NK-92 treated with Interleukin-12 subunit alpha and Interleukin-12 subunit beta, amount 100 ng/mL, for 24 hours (cell line): ENCODE measurements at places on chromosomes 11 and 22.

GRCh38 chr11:72975778-72976521 is 161.7 kb downstream of the ATG16L2 start:
- DNase-seq, result no peak

DNA sequence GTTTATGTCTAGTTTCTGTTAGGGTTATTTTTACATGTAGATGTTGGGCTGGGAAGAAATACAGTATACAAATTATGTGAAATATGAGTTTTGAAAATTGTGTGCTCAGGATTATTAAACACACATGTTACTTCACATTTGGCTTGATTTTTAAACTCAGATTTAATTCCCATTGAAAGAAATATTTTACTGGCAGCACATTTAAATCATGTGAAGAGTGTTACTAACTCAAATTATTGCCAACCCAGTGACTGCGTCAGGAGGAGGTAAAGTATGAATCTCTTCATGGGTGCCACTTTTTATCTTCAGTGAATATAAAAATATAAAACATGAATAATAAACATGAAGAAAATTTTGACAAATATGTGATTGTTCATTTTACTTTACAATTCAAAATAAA is 457.5 kb upstream of the CCDC179 start:
- DNase-seq, result no peak

DNA sequence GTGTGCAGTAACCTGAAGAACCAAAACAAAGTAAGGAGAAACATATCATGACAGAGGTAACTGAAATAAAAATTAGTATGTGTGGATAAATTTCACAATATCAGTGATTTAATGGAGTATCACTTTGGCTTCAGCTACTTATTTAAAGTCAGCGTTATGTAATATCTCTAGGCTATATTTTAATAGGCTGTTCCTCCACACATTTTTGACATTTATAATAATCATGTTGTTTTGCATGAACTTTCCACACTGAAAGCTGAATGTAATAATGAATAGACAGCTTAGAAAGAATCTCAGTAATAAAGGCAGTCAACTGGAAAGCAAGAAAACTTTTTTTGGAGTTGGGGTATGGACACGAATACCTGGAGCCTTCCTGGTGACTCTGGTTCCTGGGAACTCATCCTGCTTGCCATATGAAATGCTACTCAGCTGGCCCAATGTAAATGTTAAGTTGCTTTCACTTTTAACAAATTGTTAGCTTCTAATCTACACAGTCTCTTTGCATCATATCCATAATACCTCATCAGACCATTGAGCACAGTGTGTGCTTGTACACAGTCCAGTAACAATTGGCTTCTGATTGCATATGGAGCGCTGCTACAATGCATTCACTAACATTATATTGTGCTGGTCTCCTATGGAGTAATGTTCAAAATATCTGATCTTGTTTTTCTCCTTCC is 257.7 kb downstream of the SOX6 start:
- no peak for DNase-seq

DNA sequence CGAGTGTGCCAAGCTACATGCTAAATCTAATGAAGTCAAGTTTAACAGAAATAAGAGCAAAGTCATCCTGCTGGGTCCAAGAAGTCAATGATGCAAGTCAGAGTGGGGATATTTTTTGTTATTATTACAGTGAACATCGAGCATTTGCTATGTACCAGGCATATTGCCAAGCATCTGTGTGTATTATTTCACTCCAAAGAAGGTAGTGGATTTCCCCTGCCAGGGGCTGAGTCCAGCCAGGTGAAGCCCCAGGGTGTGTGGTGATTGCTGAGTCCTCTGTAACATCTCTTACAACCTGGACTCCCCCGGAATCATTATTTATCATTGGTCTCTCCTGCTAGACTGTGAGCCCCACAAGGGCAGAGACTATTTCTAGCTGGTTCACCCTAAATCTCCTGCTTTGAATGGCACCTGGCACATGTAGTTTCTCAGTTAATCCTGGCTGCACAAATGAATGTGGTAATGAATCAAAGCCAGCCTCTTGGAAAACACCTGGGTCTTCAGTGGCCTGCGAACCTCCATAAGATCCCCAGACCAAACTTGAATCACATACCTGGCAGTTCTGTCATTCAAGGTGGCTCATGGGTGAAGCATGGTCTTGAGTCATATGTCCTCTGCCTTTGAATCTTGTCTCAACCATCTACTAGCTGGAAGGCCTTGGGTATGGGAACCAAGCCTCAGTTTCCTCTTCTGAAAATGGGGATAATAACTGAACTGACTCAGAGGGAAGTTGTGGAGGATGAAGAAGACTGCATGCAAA is 549.2 kb downstream of the MIAT start:
- DNase-seq, result no peak

DNA sequence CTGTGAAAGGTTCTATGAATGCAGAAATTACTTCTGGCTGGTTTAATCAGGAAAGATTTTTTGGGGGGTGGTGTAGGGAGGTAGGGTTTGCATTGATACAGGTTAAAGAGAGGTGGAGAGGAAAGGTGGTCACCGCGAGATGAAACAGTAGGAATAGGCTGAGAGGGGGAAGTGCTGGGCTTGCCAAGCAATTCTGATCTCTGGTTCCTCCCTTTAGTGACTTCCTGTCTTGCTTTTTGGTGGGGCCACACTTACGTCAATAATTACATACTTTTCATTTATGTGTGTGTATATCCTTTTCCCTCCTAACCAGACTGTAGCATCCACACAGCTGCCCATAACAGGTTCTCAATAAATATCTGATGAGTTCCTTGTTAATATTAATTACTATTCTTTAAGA is 120.0 kb downstream of the CTNND1 start:
- DNase-seq, result no peak
